ENCODE measurements at places on chromosomes 16 and 17.

DNA sequence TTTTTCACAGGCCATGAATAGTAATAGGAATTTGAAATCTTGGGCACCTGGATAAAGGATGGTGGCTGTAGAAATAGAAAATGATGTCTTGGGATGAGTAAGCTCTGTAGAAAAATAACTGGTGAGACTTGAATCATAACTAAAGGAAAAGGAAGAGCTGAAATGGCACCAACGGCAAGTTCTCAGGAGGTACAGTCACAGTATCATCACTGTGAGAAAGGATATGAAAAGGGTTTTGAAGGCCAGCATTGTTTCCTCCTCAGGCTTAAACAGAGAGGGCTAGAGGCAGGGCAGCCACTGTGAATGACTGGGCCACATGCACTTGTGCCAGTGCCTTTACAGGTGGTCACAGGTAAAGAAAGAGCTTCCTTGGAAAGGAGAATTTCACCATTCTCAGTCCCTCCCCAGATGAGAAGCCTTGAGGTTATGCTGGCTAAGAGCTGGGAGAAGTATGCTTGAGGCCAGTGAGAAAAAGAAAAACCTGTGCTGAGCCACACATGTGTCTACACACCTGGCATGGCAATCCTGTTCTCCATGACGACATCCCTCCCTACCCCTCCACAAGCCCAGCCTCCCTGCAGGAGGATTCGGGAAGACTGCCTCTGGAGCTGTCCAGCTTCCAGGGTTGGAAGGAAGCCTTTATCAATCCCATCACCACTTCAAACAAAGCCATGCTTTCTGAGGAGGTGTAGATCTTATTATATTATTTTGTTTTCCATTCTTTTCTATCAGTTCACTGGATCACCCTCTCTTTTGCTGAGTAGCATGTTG is 3.8 kb upstream of the ANKFN1 start:
- no peak for DNase-seq

DNA sequence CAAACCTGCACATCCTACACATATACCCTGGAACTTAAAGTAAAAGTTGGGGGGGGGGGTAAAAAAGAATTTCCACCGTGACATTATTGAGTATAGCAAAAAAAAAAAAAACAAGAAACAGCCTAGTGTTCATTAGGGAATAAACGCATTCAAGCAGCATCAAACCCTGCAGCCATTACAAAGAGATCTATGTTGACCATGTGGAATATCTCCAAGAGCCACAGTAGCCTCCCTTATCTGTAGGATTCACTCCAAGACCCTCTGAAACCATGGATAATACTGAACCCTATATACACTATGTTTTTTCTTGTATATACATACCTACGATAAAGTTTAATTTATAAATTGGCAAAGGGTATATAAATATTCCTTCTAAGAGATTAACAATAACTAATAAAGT is 5.6 kb upstream of the BIRC5 start:
- DNase-seq: no peak

GRCh38 chr17:38896346-38896954 is 26.6 kb downstream of the LASP1 start:
- DNase-seq: no peak

- no peak for DNase-seq
Measured at GRCh38 chr16:66224186-66224585, 142.3 kb upstream of the CDH5 start.

DNA sequence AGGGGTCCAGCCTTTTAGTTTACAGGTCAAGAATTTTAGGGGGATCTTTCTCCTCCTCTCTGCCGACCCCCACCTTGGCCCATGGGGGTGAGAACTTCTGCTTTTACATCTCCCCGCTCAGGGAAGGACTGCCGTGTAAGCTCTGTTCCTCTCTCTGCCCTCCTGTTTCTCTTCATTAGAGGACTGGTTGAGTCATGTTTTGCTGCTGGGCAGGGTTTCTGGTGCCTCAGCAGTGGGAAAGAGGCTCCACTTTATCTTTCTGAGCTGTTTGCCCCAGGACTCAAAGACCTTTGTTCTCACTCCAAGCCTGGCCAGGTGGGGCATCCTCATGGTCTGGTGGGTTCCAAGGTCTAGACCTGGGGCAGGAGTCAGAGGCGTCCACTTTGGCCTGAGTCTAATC is 93.0 kb downstream of the UTP18 start:
- no peak for DNase-seq

GRCh38 chr17:7029096-7029495 is 6.2 kb downstream of the BCL6B start:
- no peak for DNase-seq

DNA sequence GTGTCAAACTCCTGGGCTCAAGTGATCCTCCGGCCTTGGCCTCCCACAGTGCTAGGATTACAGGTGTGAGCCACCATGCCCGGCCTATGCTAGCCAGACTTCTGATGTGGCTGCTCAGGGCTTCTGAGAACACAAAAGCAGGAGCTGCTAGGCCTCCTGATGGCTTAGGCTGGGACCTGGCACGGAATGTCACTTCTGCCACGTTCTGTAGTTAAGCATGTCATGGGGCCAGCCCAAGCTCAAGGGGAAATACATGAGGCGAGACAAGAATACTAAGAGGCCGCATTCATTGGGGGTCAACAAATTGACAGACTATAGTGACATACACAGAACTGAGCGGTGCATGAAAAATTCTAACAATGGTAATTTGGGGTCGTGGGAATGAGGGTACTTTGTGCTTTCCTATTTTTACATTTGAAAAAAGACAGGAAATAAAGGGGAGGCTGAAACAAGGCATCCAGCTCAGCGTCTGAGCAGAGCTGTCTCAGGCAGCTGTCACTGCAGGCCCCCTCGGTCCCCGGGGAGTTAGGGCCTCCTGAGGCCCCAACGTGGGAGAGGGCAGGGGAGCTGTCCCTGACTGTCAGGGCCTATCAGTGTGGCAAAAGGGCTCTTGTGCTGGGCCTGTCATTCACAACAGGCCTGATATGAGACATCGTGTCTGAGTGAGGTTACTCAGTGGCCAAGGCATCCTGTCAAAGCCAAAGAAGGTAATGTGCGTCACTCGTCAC is 26.4 kb downstream of the CFAP20 start:
- no peak for DNase-seq

- DNase-seq: no peak
Measured at GRCh38 chr16:87661561-87661960, 59.3 kb downstream of the JPH3 start.

GRCh38 chr17:31167111-31167510 is 72.3 kb downstream of the NF1 start:
- DNase-seq: no peak

DNA sequence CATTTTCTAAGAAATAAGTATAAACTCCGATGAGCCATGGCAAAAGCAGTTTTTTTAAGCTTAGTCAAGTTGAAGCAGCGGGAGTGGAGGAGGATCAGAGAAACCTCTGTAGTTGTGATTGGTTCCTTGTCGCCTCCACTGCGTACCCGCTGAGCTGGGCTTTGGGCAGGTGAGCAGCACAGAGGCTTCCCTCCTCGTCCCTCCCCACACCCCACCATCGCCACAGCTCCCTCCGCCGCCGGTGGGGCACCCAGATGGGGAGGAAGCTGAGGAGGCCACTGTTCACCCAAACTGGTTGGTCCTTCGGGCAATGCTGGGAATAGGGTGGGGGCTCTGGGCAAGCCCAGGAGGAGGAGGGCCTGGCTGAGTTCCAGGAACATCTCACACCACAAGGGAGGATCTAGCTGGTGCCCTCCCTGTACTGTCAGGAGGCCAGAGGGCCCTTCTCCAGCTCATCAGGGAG is 5.2 kb upstream of the MRPL38 start:
- no peak for DNase-seq

- no peak for DNase-seq
Measured at GRCh38 chr16:84410361-84411138, 42.2 kb downstream of the ATP2C2 start.

- no peak for DNase-seq
Measured at GRCh38 chr16:1132431-1132830, 20.5 kb upstream of the CACNA1H start.

DNA sequence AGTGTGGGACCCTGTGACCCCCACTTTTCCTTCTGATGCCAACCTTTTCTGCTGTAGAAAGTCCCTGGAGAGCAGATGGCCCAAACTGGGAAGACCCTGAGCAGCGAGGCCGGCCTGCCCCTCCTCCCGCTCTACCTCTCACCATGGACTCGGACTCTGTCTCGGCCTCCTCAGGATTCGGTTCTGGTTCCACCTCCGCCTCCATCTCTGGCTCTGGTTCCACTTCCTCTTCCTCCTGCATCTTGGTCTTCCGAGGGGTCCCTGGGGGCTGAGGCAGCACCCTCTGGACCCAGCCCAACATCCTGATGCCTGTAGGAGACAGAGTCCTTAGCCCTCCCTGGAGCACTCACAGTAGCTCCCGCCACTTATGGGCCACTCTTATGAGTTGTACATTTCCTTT is 3.9 kb downstream of the CNGB1 start:
- DNase-seq: no peak

GRCh38 chr16:70495425-70496182 is 27.8 kb downstream of the COG4 start:
- DNase-seq: no peak

GRCh38 chr17:79508291-79508716 is 102.5 kb downstream of the RBFOX3 start:
- DNase-seq: no peak

DNA sequence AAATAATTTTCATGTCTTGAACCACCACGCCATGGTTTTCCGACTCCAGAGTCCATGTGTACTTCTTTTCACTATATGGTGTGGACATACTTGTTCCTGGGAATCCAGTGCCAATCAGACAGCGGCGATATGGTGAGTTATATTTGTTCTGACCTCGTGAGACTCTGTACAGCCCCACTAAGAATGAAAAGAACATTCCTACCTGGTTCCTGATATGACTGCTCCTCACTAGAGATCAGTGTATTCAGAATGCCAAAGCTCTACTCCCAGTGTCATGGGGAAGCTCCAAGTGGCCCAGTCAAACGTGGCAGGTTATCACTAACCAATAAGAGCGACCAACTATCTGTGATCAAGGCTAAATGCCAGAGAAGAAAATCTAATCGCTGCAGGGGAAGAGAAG is 6.1 kb downstream of the C16orf46 start:
- DNase-seq: no peak

- DNase-seq: no peak
Measured at GRCh38 chr17:73005360-73005759, 87.1 kb downstream of the SLC39A11 start.

GRCh38 chr17:11628374-11628773 is 30.1 kb downstream of the DNAH9 start:
- DNase-seq: no peak

GRCh38 chr16:2829501-2830354 is at the start of gene ZG16B:
ZG16B (plus strand) TSS chr16:2830303; CDS start chr16:2830442, 139 bp downstream.
- DNase-seq: no peak

DNA sequence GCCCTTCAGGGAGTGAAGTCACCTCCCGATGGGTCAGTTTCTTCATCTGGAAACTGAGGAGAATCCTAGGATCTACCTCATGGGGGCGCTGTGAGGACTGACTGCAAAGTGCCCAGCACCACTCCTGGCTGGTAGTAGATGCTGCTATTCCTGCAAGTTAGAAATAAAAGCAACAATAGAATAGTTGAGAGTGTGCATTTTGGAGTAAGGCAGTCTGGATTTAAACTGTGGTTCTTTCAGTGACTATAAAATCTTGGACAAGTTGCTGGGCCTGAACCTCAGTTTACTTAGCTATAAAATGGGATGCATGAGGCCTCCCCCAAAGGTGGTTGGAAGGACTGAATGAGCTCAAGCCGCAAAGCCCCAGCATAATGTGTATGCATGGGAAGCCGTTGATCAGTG is 70.6 kb downstream of the CYB5B start:
- no peak for DNase-seq

- DNase-seq: no peak
Measured at GRCh38 chr16:89077076-89077475, 16.6 kb upstream of the ACSF3 start.

- DNase-seq: no peak
Measured at GRCh38 chr16:49022351-49022963, 259.2 kb downstream of the CBLN1 start.

DNA sequence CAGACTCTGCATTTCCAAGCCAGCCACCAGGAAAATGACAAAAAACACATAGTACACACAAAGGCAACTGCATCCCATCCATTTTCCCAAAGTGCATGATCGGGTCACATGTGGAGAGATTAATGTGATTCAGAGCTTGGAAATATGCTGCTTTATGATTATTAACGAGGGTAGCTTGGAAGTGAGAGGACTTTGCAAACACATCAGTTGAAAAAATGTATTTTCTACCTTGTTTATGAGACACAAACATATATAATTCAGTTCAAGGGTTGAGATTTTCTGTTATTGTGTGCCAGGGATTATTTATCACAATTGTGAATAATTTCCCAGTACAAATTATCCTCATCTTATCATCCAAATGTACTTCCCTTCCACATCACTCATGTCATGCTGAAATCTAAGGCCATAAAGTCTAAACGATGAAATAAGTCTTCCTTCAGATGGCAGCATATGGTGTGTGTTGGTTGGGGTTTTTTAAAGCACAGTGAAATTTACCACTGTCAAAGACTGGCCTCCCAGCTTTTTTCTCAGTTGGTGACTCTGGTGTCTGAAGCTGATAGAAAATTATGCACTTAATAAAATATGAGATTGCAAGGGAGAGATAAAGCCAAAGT is 104.7 kb upstream of the ADAMTS18 start:
- no peak for DNase-seq

GRCh38 chr16:724188-725040 is 1.8 kb downstream of the CCDC78 start:
- DNase-seq: no peak

GRCh38 chr17:29583324-29584248 is 5.9 kb downstream of the GIT1 start:
- no peak for DNase-seq

DNA sequence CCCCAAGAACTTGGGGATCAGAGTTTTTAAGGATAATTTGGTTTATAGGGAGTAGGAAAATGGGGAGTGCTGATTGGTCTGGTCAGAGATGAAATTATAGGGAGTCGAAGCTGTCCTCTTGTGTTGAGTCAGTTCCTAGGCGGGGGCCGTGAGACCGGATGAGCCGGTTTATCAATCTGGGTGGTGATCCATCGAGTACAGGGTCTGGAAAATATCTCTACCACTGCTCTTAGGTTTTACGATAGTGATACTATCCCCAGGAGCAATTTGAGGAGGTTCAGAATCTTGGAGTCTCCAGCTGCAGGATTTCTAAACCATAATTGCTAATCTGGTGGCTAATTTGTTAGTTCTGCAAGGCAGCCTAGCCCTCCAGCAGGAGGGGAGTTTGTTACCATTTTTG is 403.4 kb downstream of the CDH11 start:
- DNase-seq: no peak

GRCh38 chr16:11257131-11257938 is 1.3 kb upstream of the SOCS1 start:
- no peak for DNase-seq

DNA sequence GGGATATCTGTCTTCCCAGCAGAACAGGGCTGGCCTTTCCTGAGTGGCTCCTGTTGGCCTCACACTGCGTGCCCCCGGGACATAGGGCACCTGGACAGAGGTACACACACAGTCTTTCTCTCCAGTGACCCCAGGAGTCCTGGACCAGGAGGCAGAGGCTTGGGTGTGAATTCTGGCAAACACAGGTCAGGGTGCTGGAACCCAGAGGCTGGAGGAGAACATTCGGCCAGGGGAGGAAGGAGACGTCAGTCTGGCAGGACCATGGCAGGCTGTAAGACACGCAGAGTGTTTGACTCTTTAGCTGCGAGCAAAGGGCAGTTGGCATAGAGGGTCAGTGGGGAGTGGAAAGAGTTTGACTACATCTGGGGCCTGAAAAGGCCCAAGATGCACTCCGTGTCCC is 4.1 kb upstream of the TVP23A start:
- no peak for DNase-seq

GRCh38 chr16:78352184-78352583 is 252.7 kb downstream of the WWOX start:
- no peak for DNase-seq

GRCh38 chr17:61251939-61252865 is 147.4 kb upstream of the TBX2 start:
- DNase-seq: no peak

Measured in GM12892 (cell line).